ENCODE measurements at places on chromosomes 6 and 20. TPM values are rescaled to one million over a fixed set of nuclear protein-coding genes. Genes with fewer than 3 reads are reported as not detected.

LY6G6C gene
- not detected for polyA plus RNA-seq

INSM1 gene
- 0.04 TPM for polyA plus RNA-seq

F13A1 gene
- polyA plus RNA-seq: 113 TPM

- no peak for DNase-seq
These were observed 10.1 kb downstream of the PPP1R3G start for GRCh38 chr6:5095236-5095635.

DNA sequence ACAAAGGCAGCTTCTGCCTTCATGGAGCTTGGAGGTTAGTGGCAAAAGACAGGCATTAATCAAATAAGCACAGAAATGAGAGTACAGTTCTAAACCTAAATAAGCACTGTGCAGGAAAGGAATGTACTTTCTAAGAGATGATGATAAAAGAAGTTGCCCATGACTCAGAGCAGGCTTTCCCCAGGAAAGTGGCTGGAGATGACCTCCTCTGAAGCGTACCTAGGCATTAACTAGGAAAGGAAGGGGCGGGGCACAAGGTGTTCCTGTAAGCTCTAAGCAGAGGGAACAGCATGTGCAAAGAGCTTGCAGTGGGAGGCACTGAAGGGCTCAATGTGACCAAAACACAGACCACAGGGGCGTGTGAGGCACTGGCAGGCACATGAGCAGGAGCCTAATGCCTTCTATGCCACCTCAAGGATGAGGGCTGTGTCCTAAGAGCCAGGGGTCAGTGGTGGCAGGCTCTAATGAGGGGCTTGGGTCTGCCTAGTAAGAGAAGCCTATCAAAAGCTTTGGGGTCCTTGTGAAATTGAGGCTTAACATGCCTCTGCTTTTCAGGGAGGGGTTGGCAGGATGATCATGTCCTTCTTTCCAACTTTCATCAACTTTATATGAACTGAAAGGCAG, 4.9 kb downstream of the SSTR4 start:
- DNase-seq: no peak

DNA sequence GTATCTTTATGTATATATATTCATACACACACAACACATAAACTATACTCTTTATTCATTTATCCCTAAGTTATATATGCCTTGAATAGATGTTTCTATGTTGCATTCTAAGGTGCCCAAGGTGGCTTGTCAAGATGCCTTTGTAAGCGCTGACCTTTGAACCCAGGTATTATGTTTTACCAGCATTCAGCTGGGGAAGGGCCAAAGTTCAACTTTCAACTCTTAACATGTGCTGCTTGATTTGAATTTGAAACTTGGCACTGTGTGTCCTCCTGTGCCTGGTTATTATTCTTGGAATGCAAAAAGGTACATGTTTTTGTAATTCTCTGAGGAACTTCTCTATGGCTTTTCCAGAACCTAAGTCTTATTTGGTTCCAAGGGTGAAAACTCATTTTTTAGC, 146.5 kb downstream of the EDN1 start:
- DNase-seq: no peak

DNA sequence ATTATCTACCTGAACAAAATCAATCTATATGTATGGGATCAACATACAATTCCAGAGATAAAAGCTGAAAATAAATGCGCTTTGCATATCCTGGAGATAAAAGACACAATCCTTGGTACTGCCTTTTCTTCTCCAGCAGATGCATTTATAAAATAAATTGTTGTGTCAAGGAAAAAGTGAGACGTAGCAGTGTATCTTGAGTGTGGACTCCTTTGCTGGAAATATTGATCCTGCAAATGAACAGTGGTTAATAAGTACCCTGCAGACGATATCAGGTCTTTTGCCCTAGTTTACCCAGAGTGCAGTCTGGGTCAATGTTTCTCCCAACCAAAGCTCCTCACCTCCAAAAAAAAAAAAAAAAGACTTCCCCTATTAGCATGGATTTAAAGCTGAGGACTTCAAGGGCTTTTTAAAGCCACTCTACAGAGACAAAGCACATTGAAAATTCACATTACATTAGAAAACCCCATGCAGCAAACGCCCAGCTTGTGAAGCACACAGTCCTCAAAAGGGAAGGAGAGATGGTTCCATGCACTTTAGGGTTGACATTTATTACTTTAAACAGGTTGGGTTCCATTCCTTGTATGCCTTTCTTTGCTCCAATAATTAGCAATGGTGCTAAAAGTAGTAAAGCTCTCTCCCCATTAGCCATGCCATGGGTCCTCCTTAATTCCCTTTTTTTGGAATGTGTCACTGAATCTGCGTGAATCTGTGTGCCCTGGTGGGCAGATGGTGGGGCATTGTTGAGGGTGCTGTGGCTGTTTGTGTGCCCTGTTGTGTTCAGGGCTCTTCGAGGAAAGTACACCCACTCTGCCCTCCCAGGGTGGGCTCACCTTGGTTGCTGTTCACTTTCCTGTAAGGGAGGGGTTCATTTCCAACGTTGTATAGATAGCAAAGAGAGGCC, 21.1 kb downstream of the FOXA2 start:
- DNase-seq: no peak

DNA sequence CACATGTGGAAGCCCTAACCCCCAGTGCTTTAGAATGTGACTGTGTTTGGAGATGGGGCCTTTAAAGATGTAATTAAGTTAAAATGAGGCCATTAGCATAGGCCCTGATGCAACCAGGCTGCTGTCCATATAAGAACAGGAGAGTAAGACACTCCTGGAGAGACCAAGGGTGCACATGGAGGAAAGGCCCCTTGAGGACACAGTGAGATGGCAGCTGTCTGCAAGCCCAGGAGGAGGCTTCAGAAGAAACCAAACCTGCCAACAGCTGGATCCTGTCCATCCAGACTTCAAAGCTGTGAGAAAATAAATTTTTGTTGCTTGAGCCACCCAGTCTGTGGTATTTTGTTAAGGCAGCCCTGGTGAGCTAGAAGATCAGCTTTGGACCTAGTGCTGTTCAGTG, 16.8 kb upstream of the SNRPB2 start:
- DNase-seq: no peak

DNA sequence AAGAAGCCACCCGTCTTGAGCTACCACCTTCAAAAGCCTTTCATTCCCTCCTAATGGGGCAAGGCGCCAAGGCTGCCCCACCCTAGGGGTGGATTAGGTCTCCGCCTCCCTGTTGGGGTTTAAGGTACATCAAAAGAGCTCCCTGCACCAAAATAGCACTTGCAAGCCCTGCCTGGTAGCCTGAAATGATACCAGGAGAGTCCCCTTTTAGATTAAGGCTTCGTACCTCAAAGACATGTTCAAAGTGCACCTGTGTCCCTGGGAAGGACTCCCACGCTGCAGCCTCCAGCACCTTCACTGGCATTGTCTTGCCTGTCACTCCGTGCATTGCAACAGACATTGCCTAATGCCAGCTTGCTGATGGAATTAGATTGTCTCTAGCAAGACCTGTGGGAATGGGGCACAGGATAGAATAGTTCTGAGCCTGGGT, 15.7 kb upstream of the CDKN1A start:
- no peak for DNase-seq
